Hematopoietic multipotent progenitor cell treated with erythropoietin and hydrocortisone succinate and interleukin-3 and kit ligand, for 4 days (in vitro differentiated cells): ENCODE measurements at places on chromosomes 6 and 20.

DNA sequence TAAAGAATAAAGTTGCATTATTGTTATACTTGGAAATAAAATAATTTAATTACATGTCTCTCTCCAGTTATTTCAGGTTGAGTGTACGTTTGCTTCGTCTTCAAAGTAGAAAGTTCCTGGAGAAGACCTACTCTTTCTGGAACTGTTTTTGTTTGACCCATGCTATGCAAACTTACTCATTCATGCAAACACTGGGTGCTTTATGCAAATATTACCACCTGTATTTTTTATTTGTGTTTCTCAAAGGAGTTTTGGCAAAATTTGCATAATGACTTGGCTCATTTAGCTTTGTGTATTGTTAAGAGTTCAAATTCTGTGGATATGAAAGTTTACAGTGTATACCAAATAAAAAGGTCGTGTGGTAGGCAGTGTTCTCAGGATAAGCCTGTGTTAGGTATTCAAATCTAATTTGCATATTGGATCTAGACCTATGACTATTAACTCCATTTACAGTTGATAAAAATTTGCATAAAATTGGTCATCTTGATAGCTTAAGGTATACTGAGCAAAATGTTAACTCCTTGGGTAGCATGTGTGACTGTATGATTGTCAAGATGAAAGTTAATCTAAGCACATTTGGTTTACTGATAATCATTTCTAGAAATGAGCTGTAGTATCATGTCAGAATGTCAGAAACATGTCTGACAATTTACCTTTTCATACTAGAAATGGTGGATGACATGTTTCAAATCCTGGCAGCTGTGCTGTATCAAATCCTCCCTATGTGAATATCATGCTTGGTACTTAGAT, 65.2 kb downstream of the CDKAL1 start:
- DNase-seq = no peak

DNA sequence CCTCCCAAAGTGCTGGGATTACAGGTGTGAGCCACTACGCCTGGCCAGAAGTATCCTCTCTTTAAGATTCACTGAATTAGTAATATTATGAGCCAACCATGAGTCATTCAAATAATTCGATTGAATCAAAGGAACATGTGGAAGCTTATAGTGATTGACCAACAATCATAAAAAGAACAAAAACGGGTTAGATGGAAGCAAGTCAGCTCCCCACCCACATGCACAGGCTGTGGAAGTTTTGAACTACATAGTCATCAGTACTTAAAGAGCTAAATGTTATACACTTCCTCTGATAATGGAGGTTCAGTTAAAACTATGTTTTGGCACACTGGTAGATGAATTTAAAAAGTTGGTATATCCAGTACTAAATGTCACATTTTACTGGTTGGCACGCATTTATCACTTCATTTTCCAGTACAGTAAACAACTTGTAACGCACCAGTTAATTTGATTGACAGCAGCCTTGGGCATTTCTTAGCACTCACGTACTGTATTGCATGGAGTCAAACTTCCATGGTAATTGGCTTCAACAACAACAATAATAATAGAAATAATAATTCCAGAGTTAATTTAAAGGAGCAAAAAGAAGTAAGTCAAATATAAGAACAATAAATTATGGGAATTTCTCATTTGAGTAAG, 1107.3 kb upstream of the MAP3K7 start:
- no peak for DNase-seq

- DNase-seq = no peak
Measured at GRCh38 chr20:3658716-3659491, 4.3 kb downstream of the GFRA4 start.

- peak; percentile 71 for DNase-seq
Measured at GRCh38 chr6:113433335-113433991, 423.7 kb upstream of the MARCKS start.

DNA sequence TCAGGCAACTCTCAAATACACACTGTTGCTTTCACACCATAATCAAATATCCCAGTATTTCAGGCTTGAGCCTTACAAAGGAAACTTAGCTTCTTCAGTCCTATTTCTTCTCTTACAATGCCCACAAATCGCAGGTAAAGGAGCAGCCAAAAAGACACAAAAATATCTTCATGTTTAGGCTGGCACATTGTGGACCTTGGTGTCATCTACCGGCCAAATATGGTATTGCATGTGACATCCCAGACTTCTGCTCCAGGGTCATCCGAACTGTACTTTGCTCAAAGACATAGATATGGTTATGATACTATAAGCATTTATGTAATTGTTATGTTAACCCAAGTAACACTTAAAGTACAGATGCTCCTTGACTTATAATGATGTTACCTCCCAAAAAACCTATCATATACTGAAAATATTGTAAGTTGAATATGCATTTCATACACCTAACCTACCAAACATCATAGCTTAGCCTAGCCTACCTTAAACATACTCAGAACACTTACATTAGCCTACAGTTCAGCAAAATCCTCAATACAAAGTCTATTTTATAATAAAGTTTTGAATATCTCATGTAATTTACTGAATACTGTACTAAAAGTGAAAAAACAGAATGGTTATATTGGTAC, 4.6 kb downstream of the OR2H2 start:
- DNase-seq = peak; percentile 77

DNA sequence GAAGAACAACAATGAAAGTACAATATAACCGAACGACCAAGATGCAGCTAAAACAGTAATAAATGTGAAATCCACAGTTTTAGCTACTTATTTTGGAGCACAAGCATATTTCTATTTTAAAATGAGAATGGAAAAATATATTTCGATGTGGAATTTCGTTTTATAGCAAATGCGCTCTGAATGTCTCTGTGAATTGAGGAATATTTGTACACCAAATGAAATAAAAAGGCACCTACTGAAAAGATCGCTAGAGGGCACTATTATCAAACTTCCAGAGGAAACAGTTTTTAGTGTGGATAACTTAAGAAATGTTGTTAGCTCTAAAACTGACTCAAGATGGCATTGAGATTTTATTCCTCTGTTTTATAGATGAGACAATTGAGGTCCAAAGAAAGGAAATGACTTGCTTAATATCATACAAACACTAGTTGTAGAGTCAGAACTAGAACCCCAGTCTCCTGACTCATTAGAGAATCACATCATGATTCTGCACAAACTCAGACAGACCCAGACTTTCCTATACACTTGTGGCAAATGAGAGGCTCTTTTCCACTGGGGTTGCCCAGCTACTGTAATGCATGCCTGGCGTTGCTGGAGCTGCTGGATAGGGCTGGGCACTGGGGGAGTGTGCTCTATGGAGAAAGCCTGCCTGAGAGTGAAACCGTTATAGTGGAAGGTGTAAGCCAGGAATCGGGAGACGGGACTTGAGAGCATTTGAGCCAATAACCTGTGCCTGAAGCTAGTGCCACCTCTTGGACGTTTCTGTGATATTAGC, 51.9 kb downstream of the GCLC start:
- DNase-seq = peak; percentile 83

- DNase-seq = peak; percentile 57
Measured at GRCh38 chr20:59515013-59515905, 89.1 kb upstream of the PHACTR3 start.

- no peak for DNase-seq
Measured at GRCh38 chr6:163340201-163340887, 74.2 kb upstream of the QKI start.

- DNase-seq = no peak
Measured at GRCh38 chr6:27260836-27261375, 13.4 kb downstream of the PRSS16 start.

DNA sequence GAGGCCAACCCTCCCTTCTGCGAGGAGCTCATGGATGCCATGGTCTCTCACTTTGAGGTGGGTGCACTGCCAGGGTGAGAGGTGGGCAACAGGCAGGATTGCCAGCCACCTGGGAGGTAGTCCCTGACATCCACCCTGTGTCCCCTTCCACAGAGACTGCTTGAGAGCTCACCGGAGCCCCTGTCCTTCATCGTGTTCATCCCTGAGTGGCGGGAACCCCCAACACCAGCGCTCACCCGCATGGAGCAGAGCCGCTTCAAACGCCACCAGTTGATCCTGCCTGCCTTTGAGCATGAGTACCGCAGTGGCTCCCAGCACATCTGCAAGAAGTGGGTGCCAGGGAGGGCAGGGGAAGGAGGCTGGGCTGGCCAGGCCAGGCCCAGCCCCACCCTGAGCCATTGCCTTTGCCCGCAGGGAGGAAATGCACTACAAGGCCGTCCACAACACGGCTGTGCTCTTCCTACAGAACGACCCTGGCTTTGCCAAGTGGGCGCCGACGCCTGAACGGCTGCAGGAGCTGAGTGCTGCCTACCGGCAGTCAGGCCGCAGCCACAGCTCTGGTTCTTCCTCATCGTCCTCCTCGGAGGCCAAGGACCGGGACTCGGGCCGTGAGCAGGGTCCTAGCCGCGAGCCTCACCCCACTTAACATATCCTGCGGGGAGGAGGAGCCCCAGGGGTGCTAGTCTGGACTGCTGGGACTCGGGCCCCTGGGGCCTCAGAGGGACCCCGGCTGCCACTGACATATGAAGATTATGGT, 12.8 kb downstream of the PCIF1 start:
- DNase-seq = no peak

GRCh38 chr6:131281471-131282270, 146.4 kb downstream of the AKAP7 start:
- peak; percentile 77 for DNase-seq

GRCh38 chr20:22561965-22562577, 22.3 kb downstream of the FOXA2 start:
- DNase-seq = no peak

DNA sequence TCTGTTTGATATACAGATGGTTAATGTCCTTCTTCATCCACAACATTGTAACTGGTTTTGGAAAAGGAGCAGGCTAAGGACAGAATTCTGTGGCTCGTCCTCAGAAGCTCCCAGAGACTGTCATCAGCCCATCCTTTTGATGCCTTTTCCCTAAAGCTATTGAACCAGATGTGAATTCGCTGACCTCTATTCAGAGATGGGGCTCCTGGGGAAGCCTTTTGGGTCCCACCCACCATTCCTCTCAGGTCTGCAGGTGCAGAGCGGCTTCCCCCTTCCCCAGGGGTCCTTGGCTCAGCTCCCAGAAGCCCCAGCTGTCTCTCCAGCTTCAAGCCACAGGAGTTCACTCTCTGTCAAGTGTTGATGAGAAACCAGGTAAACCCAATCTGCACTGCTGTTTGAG, 191.7 kb downstream of the SMOC2 start:
- no peak for DNase-seq

DNA sequence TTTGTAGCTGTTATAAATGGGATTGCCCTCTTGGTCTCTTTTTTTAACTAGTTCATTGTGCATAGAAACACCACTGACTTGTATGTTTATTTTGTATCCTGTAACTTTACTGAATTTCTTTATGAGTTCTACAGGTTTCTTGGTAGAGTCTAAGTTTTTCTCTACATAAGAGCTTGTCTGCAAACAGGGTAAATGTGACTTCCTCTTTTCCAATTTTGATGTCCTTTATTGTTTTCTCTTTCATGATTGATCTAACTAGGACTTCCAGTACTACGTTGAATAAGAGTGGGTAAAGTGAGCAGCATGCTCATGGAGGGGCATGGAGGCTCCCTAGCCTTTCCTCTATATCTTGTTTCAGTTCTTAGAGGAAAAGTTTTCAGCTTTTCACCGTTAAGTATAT, 3.0 kb upstream of the WFDC10A start:
- DNase-seq = peak; percentile 4

- DNase-seq = peak; percentile 73
Measured at GRCh38 chr6:100719883-100720682, 161.0 kb downstream of the ASCC3 start.

DNA sequence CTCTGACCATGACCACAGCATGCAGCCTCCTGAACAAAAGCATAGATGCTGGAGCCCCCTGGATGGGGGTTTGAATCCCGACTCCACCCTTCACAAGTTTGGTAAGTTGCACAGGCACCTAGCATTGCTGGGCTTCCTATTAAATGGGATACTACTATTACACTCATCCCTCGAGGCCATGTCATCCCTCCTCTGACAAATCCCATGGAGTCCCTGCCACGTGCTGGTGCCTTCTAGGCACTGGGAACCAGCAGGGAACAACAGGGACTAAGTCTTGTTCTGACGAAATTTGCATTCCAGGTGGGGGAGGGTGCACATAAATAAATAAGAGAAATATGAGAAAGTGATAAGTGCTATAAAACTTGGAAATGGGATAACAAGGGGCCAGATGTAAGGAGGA, 15.3 kb upstream of the SIRPA start:
- no peak for DNase-seq

- no peak for DNase-seq
Measured at GRCh38 chr6:80335121-80335531, 228.7 kb downstream of the BCKDHB start.

DNA sequence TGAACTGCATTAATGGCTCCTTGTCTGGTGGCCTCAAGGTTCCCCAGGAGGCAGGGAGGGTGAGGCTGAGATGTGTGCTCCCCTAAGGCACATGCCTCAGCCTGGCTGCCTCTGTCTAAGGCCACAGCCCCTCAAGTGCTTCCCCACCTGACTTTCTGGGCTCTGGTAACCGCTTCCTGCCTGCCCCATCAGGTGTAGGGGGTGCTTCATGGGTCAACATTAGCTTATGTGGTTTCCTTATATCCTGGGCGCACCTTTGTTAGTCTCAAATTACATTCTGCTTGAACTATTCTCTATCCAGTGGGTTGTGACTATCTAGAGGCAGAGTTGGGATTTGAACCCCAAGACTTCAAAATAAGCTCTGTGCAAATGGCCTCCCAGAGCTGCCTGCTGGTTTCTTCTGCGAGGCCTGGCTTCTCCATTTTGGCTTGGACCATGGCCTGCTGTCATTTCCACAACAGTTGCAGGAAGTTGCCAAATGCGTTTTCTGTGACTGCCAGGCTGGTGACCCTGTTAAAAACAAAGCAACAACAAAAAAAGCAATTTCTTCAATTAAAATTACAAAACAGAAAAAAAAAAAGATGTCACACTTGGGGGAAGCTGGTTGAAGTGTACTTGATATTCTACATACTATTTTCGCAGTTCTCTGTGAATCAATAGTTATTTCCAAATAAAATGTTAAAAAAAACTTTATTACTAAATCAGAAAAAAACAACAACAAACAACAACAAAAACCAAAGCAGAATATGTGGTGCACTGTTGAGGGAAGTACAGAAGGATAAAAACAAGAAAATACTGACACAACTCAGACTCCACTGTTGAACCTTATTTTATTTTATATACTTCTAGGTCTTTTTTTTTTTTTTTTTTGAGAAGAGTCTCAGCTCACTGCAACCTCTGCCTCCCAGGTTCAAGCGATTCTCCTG, 20.0 kb upstream of the ZNFX1 start:
- peak; percentile 73 for DNase-seq

DNA sequence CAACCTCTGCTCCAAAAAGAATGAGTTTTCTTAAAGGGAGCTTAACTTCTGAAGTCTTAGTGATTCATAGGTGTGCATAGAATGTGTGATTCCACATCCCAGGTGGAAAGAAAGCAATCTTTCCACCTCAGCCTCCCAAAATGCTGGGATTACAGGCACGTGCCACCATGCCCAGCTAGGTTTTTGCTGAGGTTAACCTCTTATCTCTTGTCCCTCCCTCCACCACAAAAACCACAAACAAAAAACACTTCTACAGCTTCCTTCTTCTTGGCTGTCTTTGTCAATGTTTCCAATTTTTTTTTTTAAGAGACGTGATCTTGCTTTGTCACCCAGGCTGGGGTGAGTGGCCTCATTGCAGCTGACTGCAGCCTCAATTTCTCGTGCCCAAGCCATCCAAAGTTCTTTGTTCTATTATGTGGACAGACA, 8.1 kb upstream of the CSE1L start:
- peak; percentile 95 for DNase-seq

- no peak for DNase-seq
Measured at GRCh38 chr20:24417485-24417884, 51.9 kb upstream of the SYNDIG1 start.

- peak; percentile 35 for DNase-seq
Measured at GRCh38 chr6:139240161-139241010, 51.4 kb downstream of the TXLNB start.
